Effector CD8-positive, alpha-beta T cell (primary cell): ENCODE measurements at places on chromosomes 7 and 10.
A peak's percentile ranks its signal among the peaks of the same experiment; 100 is the strongest.

DNA sequence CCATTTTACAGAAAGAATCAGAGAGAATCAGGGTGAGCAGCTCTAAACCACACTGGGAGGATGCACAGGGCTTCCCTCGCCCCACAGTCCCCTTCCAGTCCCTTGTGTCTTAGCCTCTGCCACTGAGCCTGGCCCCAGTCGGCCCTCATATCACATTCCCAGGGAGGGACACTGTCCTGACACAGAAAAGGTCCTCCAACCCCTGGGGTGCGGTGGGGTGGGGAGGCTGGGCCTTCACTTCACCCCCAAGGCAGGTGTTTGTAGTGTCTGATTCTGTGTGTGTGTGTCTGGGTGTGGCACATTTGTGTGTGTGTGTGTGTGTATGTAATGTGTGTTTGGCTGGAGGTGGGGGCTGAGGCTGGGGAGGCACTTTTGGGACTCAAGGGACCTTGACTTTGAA lies 1.8 kb upstream of the KCP start:
- DNase-seq: no peak

DNA sequence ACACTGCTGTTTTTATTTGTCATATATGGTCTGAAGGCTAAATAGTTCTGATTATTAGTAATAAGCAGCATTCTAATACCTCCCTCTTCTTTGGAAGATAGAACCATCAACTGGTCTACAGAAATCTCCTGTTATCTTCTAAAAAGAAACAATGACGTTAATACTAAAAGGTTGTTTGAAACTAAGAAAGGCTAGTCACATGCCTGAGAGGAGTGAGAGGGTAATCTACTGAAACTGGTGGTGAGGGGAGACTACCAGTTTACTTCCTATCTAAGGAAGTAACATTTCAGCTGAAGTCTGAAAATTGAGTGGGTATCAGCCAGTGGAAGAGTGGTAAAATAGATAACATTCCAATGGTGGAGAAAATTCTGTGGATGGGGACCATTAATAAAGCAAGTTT lies 48.4 kb downstream of the FGFBP3 start:
- DNase-seq: no peak

GRCh38 chr7:42747044-42747443 lies 164.8 kb downstream of the C7orf25 start:
- no peak for DNase-seq

DNA sequence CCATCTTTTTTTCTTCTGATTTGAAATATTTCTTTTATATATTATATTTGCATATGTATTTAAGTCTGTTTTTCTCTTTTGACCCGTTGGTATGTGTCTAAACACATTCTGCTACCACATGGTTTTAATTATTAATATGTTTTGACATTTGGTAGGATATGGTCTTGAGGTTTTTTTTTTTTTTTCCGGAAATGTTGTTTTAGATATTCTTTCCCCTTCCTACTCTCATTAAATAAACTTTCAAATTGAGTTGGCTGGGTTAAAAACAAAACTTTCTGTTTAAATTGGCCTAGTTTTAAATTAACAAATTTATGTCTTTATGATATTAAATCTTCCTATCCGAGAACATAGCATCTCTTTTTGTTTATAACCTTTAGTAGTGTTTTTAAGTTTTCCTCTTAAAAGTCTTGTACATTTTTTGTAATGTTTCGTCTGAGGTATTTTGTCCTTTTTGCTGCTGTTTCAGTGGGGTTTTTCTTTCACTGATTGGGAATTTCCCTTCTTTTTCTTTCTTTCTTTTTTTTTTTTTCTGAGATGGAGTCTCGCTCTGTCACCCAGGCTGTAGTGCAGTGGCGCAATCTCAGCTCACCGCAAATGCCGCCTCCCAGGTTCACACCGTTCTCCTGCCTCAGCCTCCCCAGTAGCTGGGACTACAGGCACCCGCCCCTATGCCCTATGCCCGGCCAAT lies 25.4 kb downstream of the STAM start:
- no peak for DNase-seq

GRCh38 chr7:22787951-22788350 lies 34.7 kb downstream of the TOMM7 start:
- no peak for DNase-seq

DNA sequence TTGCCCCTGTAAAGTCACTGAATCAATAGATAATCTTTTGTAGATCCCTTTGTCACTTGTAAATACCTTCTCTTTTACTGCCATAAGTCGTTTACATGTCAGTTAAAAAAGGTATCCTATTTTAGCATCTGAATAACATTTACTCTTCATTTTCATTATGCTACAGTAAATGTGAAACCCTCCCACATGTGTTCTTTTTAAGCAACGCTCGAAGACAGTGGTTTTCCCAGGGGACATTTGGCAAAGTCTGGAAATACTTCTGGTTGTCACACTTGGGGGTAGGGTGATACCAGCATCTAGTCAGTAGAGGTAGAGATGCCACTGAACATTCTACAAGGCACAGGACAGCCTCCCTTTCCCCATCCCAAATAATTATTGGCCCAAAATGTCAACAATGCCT lies 23.7 kb downstream of the ATAD1 start:
- DNase-seq: no peak

DNA sequence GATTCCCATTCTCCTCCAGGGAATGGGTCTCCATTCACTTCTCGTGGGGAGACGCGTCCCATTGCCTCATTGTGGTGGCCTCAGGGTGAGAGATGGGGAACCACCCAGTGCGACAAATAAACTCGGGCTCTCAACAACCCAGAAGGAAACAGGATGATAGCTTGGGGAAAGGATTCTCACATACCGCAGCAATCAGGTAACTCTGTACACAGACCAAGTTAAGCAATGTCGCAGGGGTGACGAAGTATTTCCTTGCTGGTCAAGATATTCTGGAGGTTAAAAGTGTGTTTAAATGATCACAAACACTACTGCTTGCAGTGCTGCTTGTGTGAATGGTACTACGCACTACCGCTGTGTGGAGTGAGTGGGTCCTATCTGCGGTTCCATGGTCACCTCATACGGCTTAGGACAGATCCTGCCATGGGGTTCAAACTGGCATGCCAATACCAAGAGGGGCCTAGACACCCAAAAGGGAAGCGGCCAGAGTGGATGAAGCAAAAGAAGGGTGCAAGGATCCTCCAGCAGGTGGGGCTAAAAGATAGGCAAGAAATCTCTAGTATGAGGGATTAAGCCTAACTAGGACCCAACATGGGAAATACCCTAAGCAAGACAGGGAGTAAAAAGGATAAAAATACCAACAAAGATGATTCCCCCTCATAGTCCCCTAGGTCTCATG lies 143.8 kb upstream of the TMEM106B start:
- DNase-seq: peak; percentile 30

DNA sequence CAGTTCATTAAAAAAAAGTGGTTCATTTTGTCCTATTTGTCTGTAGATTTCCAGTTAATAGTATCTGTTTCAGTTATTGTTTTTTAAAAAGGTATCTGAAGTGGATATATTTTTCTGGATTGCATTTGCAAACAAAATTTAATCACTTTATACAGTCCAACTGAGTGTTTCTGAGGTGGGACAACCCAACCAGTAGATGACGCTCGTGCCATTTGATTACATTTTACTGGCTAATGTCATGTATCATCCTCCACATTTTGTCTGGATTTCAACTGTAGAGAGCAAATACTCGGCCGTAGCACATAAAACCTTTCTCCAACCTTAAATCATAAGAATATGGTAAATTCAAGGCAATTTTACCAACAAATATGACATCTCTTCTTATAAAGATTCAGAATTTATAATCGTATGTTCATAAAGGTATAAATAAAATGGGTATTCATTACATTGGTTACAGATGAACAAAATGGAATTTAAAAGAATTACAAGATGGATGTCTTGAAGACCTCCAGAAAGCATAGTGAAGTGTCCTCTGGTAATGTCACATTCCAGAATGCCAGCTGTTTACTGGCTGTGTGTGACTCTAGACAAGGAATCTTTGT lies 789.0 kb downstream of the PHTF2 start:
- DNase-seq: no peak

GRCh38 chr7:47556511-47557180 lies 25.3 kb downstream of the TNS3 start:
- no peak for DNase-seq

DNA sequence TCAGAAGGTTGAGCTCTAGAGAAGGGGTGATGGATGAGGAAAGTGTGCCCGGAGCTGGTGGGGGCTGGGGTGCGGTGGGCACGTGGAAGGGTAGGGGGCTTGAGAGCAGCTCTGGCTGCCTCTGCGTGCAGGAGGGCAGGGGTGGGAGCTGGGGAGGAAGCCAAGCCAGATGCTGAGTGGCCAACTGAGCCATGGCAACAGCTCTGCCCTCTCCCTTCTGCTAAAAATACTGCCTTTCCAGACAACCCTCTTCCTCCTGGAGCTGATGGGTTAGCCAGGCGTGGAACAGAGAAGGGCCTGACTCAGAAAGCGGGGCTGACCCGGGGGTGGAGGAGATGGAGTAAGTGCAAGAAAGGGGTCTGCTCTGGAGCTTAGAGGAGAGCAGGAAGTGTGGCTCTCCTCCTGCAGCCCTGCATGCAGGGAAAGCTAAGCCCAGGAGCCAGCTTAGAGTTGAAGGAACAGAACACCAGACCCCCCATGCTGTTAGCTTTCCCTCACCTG lies 114.6 kb upstream of the AGK start:
- DNase-seq: no peak

- peak; percentile 49 for DNase-seq
Measured at GRCh38 chr10:46282842-46283574, 3.8 kb upstream of the ANTXRL start.

DNA sequence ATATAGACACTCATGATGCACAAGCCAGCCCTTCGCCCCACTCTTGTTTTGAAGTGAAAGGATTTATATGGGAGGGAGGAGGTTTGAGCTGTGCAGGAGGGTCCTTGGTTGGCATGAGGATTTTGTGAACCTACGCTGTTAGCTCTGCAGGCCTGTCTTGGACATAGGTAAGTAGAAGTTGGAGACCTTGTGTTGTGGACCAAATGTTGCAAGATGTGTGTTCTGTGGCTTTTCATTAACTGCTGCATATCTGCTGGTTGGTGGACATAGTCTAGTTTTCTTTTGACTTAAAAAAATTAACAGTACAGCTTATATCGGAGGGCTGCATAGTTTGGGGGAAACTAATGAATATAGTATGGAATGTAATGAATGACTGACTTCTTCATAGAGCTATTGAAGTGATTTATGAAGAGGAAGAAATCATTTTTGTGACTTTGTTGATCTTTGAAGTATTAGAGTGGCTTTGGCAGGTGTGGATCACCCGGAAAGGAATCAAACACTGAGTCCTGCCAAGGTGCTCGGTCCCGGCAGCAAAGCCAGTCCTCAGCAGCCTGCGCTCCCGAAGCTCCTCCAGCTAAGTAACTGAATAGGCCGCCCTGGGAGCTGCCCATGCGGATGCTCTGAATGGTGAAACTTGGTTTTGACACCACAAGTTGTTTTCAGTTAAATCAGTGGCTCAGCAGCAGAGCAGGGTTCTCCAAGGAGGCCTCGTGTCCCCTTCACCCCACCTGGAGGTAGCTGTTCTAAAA lies 3.2 kb downstream of the MGMT start:
- no peak for DNase-seq

GRCh38 chr10:14554491-14555205 lies 220.0 kb downstream of the FAM107B start:
- no peak for DNase-seq

DNA sequence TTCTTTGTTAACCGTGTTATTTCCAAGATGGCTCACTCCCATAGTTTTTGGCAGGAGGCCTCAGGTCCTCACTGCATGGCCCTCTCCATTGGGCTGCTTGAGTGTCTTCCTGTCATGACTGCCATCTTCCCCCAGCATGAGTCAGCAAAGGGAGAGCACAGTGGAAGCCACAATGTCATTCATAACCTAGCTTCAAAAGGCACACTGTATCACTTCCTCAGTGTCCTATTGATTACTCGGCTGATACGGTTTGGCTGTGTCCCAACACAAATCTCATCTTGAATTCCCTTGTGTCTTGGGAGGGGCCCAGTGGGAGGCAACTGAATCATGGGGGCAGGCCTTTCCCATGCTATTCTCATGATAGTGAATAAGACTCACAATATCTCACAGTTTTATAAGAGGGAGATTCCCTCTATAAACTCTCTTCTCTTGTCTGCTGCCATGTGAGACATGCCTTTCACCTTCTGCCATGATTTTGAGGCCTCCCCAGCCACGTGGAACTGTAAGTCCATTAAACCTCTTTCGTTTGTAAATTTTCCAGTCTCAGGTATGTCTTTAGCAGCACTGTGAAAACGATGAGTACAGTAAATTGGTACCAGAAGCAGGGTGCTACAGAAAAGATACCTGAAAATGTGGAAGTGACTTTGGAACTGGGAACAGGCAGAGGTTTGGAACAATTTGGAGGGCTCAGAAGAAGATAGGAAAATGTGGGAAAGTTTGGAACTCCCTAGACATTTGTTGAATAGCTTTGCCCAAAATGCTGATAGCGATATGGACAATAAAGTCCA lies 106.5 kb downstream of the PRLHR start:
- no peak for DNase-seq

DNA sequence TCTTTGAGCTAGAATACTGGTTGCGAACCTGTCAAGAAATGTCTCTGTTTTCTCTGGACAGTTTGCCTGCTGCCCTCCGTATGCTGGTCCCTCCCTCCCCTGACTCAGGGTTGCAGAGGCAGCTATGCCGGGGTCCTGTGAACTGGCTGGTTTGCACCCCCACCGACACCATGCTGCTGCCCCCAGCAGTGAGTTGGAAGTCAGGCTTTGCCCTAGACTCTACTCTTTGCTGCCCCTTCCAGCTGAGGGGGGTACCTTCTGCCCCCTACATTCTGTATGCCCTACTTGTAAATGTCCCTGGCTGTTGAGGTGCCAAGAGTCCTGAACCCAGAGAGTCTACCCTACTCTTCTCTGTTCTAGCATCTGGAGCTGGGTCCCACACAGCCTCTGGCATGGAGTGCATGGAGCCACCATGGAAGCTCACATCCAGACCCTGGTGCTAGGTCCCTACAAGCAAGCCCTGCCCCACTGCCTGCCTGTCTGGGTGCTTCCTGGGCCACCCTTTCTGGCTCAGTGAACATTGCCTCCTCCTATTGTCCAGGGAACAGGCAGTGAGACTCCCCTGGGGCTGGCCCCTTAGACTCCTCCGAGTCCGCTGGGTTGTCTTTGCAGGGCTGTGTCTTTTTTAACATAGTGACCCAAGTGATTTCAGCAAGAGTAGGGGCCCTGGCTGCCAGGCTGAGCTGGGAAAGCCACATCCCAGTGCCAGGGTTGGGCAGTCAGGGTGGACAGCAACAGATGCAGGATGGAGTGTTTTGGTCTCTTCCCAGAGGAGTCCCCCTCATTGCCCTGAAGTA lies 138.9 kb downstream of the ADCY1 start:
- DNase-seq: no peak

DNA sequence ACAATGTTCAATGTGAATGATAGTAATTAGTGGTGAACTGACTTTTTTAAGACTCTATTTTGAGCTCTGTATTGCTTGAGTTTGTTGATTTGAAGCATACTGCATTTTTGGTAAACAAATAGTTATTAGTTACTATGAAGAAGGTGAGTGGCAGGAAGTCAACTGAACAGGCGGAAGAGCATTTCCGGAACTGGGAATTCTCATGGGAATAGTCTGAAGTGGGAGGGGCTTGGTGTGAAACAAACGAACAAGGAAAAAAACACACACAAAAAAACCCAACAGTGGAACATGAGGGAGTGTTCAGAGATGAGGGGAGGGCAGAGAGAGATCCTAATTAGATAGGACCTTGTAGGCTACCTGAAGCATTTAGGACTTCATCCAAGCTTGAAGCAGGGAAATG lies 43.9 kb upstream of the C1QL3 start:
- no peak for DNase-seq
